Type B pancreatic cell (in vitro differentiated cells): ENCODE measurements at places on chromosomes 6 and 20. TPM values are rescaled to one million over a fixed set of nuclear protein-coding genes. Genes with fewer than 3 reads are reported as not detected.

RAE1 gene
- 38.2 and 46.5 TPM in 2 replicates for total RNA-seq

BMP7 gene
- 115 and 287 TPM in 2 replicates for total RNA-seq

PTCRA gene
- total RNA-seq, result not detected in 2 replicates

PRRT1 gene
- total RNA-seq, result 1.00 and 2.7 TPM in 2 replicates

PCMT1 gene
- 61.2 and 65.6 TPM in 2 replicates for total RNA-seq

FAXC gene
- total RNA-seq, result 11.3 and 12.5 TPM in 2 replicates

ELOVL4 gene
- 9.1 and 11.5 TPM in 2 replicates for total RNA-seq

BFSP1 gene
- 1.8 and 1.9 TPM in 2 replicates for total RNA-seq

- H3K36me3 ChIP-seq, result no peaks in the 10 kb centered on the region
- H3K27ac ChIP-seq, result no peak overlapping the region
- DNase-seq, result no peak
- H3K4me1 ChIP-seq, result peaks cover 14% of the 10 kb centered on the region
- H3K27me3 ChIP-seq, result peaks cover 14% of the 10 kb centered on the region
Observed at GRCh38 chr20:55513954-55514353, 491.4 kb downstream of the CBLN4 start.

- DNase-seq, result no peak
- no peak overlapping the region for H3K4me3 ChIP-seq
- H3K27me3 ChIP-seq, result peaks cover 91% of the 10 kb centered on the region
- H3K4me1 ChIP-seq, result peaks cover 11% of the 10 kb centered on the region
- H3K36me3 ChIP-seq, result no peaks in the 10 kb centered on the region
- no peak overlapping the region for H3K27ac ChIP-seq
Observed at GRCh38 chr20:49320460-49320859, 42.6 kb upstream of the ZNFX1 start.

GRCh38 chr20:63708301-63709148 lies 686 bp downstream of the ZGPAT start:
- DNase-seq, result no peak
- no peaks in the 10 kb centered on the region for H3K27me3 ChIP-seq
- peaks cover 19% of the 10 kb centered on the region for H3K4me1 ChIP-seq
- H3K4me3 ChIP-seq, result peak overlapping the region; percentile 85
- no peak overlapping the region for H3K27ac ChIP-seq
- peaks cover 23% of the 10 kb centered on the region for H3K36me3 ChIP-seq

DNA sequence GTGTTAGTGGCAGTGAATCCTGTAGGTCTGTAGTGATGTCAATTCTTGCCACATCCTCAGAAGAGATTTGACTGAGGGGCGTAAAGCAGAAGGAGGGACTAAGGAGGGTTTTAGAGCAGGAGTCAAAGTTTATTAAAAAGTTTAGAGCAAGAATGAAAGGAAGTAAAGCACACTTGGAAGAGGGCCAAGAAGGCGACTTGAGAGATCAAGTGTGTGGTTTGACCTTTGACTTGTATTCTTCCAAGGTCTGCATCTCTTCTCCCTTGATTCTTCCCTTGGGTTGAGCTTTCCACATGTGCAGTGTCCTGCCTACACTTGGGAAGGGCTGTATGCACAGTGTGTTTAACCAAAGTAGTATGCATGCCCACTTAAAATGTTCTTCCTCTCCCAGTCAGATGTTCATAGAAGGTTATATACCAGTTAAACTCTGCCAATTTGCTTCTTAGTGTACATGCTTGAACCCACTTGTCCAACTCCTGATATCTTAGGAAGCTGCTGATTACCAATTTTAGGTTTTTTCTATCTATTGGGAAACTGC lies 627.6 kb downstream of the MMUT start:
- H3K4me3 ChIP-seq, result no peak overlapping the region
- H3K27me3 ChIP-seq, result no peaks in the 10 kb centered on the region

DNA sequence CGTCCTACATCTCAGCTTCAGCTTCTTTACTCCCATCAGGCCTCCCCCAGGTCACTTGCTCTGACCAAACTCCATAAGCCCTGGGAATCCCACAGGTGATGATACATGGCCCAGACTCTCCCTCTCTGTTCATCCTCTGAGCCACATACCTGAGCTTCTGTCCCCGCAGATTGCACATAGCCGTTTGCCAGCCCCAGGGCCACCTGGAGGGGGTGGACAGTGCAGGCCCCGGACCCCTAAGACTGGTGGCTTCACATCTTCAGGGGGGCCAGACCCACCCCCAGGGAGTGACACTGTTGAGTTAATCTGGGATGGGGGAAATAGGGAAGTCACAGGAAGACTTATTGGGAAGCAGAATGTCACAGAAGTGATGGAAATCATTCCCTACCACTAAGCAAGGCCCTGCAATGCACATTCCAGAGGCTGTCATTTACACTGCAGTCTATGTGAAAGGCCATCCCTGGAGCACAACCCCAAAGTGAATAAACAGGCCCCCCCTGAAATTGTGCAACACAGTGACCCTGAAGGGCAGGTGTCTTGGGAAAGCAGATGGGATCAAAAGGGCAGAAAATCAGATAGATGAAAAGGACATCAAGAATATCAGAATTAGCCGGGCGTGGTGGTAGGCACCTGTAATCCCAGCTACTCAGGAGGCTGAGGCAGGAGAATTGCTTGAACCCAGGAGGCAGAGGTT lies 2.2 kb downstream of the RXRB start:
- H3K27ac ChIP-seq, result peak overlapping the region; percentile 84
- DNase-seq, result no peak
- peaks cover 41% of the 10 kb centered on the region for H3K36me3 ChIP-seq
- H3K4me3 ChIP-seq, result peak overlapping the region; percentile 100

DNA sequence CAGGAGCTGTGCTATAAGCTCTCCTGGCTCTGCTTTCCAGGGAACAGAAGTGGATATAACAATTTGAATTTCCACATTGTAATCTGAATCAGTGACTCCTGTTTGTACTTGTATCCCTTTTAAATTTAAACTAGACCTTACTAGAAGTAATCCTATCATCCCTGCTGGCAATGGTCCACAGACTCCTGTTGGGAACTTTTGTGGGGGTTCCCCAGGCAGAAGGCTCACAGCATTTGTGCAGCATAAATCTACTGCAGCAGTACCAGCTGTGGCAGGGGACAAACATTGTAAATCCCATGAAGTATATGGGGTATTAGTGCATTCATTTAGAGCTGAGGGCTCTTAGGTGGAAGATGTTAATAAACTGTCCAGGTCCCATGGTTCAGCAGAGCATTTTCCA lies 12.0 kb upstream of the PDCD2 start:
- no peak for DNase-seq
- H3K36me3 ChIP-seq, result no peaks in the 10 kb centered on the region
- peaks cover 28% of the 10 kb centered on the region for H3K27me3 ChIP-seq
- H3K4me1 ChIP-seq, result no peaks in the 10 kb centered on the region
- H3K4me3 ChIP-seq, result no peak overlapping the region

DNA sequence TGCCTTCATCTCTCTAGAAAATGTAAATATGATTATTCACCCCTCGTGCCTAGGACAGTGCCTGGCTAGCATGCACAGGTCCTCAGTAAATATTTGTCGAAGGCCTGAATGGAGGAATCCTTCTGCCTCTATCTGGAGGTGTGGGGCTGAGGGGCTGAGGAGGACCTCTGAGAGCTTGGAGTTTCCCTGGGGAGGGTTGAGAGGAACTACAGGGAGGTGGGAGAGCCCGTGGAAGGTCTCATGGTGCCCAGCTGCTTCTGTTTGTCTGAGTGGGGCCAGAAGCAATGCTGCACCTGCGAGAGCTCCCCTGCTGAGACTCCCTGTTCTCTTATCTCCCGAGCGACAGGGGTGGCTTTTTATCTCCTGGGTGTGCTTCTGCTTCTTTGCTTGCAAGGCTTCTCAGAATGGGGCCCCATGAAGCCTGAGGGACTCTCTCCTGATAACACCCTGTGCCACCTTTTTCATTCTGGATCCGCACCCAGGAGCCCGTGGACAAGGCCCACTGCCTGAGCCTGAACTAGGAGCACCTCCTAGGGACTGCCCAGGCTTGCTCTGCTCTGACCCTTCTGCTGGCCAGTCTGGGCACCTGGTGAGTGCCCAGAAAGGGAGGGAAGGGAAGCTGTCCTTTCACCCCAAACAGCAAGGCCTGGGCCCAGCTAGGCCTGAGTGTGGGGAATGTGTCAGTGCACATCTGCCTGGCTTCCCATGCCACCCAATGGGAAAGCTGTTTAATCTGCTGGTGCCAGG lies 2.4 kb downstream of the SLC29A1 start:
- peak overlapping the region; percentile 39 for H3K27ac ChIP-seq
- peaks cover 46% of the 10 kb centered on the region for H3K4me1 ChIP-seq
- H3K36me3 ChIP-seq, result no peaks in the 10 kb centered on the region
- DNase-seq, result no peak
- H3K27me3 ChIP-seq, result peaks cover 18% of the 10 kb centered on the region

DNA sequence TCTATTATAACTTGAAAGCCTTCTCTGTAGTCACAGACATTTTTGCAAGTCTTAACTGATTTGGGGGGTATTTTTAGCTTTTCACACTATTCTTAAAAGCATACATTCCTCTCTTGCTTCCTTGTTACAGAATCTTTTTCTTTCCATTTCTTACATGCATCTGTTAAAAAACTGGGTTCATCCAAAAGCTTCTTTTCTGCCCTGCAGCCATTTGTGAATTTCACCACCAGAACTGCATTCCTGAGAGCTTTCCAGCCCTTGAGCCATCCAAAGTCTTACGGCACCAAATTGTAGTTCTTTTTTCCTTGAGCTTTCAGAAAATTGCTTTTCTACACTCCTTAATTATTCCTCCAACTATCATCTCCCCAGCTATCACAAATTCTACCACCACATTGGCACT lies 19.7 kb upstream of the GSTA4 start:
- no peak for DNase-seq
- H3K36me3 ChIP-seq, result peaks cover 50% of the 10 kb centered on the region
- no peaks in the 10 kb centered on the region for H3K4me1 ChIP-seq
- no peak overlapping the region for H3K4me3 ChIP-seq

GRCh38 chr20:59374261-59374660 lies 73.8 kb downstream of the EDN3 start:
- H3K27ac ChIP-seq, result no peak overlapping the region
- H3K36me3 ChIP-seq, result no peaks in the 10 kb centered on the region

DNA sequence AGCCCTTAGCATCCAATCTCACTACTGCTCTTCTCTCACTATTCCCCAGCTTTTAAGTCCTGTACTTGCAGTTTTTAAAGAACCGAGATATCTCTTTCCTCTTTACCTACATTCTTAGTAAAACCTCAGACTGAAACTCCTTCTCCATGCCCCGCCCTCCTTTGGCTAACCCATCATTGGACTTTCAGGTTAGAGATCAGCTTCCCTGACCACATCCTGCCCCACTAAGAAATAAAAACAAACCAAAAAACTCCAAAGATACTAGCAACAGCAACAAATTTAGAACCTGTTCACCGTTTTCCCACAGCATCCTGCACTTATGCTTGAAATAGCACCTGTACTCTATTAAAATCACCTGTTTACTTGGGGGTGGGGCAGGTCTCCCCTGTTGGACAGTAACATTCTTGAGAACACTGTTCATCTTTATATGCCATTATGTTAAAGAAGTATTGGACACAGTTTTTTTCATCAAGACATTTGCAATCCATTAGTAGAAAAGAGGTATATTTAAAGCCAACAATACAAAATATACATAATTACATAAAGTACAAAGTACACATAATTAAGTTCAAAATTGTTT lies 16.3 kb upstream of the SMAP1 start:
- no peak for DNase-seq
- no peaks in the 10 kb centered on the region for H3K27me3 ChIP-seq
- H3K4me1 ChIP-seq, result no peaks in the 10 kb centered on the region
- no peak overlapping the region for H3K4me3 ChIP-seq

- no peaks in the 10 kb centered on the region for H3K27me3 ChIP-seq
- H3K27ac ChIP-seq, result no peak overlapping the region
- H3K4me1 ChIP-seq, result peaks cover 18% of the 10 kb centered on the region
- peaks cover 6% of the 10 kb centered on the region for H3K36me3 ChIP-seq
- no peak for DNase-seq
Observed at GRCh38 chr6:30676660-30677285, 4.0 kb upstream of the DHX16 start.

GRCh38 chr6:26385734-26386125 lies 2.8 kb downstream of the BTN2A2 start:
- no peak overlapping the region for H3K4me3 ChIP-seq
- no peak overlapping the region for H3K27ac ChIP-seq
- DNase-seq, result no peak
- peaks cover 14% of the 10 kb centered on the region for H3K36me3 ChIP-seq
- H3K27me3 ChIP-seq, result no peaks in the 10 kb centered on the region
- peaks cover 17% of the 10 kb centered on the region for H3K4me1 ChIP-seq

- no peak for DNase-seq
- H3K27ac ChIP-seq, result no peak overlapping the region
- no peaks in the 10 kb centered on the region for H3K27me3 ChIP-seq
- H3K4me1 ChIP-seq, result peaks cover 19% of the 10 kb centered on the region
- no peak overlapping the region for H3K4me3 ChIP-seq
- peaks cover 5% of the 10 kb centered on the region for H3K36me3 ChIP-seq
Observed at GRCh38 chr6:41050536-41050935, 2.5 kb upstream of the APOBEC2 start.

- peaks cover 33% of the 10 kb centered on the region for H3K4me1 ChIP-seq
- no peak for DNase-seq
- peak overlapping the region; percentile 75 for H3K27ac ChIP-seq
Observed at GRCh38 chr6:108115598-108116058, 41.1 kb upstream of the OSTM1 start.

DNA sequence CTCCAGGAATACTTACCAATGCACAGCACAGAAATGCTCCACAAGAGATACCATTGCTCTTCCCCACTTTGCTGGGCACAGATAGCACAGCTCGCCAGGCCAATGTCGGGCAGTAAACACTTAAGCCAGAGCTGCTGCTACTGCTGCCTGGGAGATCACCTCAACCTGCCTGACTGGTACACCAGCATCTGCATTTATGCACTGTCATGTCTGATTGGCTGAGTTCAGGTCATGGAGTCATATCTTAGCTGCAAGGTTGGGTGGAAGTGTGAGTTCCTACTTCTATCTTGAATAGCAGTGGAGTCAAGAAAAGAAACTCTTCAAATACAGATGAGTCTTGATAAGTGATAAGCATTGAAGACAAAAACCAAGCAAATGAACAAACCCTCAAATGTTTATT lies 10.9 kb upstream of the ADGRF4 start:
- H3K36me3 ChIP-seq, result no peaks in the 10 kb centered on the region
- DNase-seq, result no peak
- H3K27me3 ChIP-seq, result no peaks in the 10 kb centered on the region
- H3K27ac ChIP-seq, result no peak overlapping the region

GRCh38 chr6:159221486-159222170 lies 52.4 kb downstream of the FNDC1 start:
- H3K27ac ChIP-seq, result no peak overlapping the region
- no peaks in the 10 kb centered on the region for H3K36me3 ChIP-seq
- no peak overlapping the region for H3K4me3 ChIP-seq
- no peaks in the 10 kb centered on the region for H3K4me1 ChIP-seq
- DNase-seq, result no peak
- peaks cover 43% of the 10 kb centered on the region for H3K27me3 ChIP-seq

DNA sequence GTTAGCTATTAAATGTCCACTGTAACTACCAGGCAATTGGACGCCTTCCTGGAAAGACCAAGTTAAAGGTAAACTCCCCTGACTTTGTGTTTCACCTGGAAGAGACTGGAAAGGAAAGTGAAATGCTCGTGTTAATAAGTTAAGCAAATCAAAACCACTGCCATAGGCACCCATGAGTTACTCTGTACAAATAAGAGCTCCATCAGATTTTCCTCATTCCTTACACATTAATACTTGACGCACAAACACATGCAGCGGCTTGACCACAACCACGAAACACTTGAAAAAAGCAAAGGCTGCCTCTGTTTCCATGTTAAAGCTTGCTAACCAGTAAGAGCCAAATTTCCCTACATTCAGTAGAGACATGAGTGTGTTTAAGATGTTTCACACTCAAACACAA lies 19.8 kb downstream of the GCM1 start:
- peaks cover 5% of the 10 kb centered on the region for H3K27me3 ChIP-seq
- no peaks in the 10 kb centered on the region for H3K36me3 ChIP-seq
- DNase-seq, result no peak
- no peak overlapping the region for H3K4me3 ChIP-seq
- H3K27ac ChIP-seq, result no peak overlapping the region

GRCh38 chr6:6386010-6386409 lies 65.5 kb upstream of the F13A1 start:
- no peaks in the 10 kb centered on the region for H3K36me3 ChIP-seq
- peaks cover 11% of the 10 kb centered on the region for H3K27me3 ChIP-seq
- no peaks in the 10 kb centered on the region for H3K4me1 ChIP-seq
- no peak for DNase-seq
